Spleen (tissue), 13 donors: ENCODE measurements at places on chromosomes 5 and 9. TPM values are rescaled to one million over a fixed set of nuclear protein-coding genes. Genes with fewer than 3 reads are reported as not detected.

GRCh38 chr5:53399926-53400697, 80.3 kb upstream of the FST start:
- H3K4me3 ChIP-seq, result no peak overlapping the region
- no peak for DNase-seq
- H3K27me3 ChIP-seq, result no peaks in the 10 kb centered on the region
- H3K36me3 ChIP-seq, result no peaks in the 10 kb centered on the region

GRCh38 chr9:134942011-134942787, 24.5 kb upstream of the FCN1 start:
- H3K27ac ChIP-seq, result no peak overlapping the region
- peak; percentile 39 for DNase-seq
- H3K4me1 ChIP-seq, result peaks cover 2% of the 10 kb centered on the region
- H3K36me3 ChIP-seq, result no peaks in the 10 kb centered on the region
- no peak overlapping the region for H3K4me3 ChIP-seq

Gene PCDHGC4
- 3.9 TPM for total RNA-seq

- peaks cover 17% of the 10 kb centered on the region for H3K4me1 ChIP-seq
- H3K27ac ChIP-seq, result peak overlapping the region; percentile 97
- DNase-seq, result no peak
- H3K27me3 ChIP-seq, result no peaks in the 10 kb centered on the region
These were observed 12.5 kb downstream of the MRPS27 start for GRCh38 chr5:72307573-72307967.

Gene PPIP5K2
- total RNA-seq, result 79.8 TPM

Gene ADAM19
- 52.9 TPM for total RNA-seq

GRCh38 chr5:180194410-180195345, 14.3 kb downstream of the RASGEF1C start:
- no peaks in the 10 kb centered on the region for H3K27me3 ChIP-seq
- no peaks in the 10 kb centered on the region for H3K4me1 ChIP-seq
- no peak overlapping the region for H3K4me3 ChIP-seq
- DNase-seq, result peak; percentile 59
